ENCODE measurements at places on chromosomes 11 and 22. TPM values are rescaled to one million over a fixed set of nuclear protein-coding genes. Genes with fewer than 3 reads are reported as not detected.

The ALDH3B1 gene
- total RNA-seq: 0.61 TPM

The PARVA gene
- 17.7 TPM for total RNA-seq

The CDC42EP1 gene
- total RNA-seq: 54.1 TPM

The OR51I1 gene
- not detected for total RNA-seq

The OR10A2 gene
- not detected for total RNA-seq

The NCR3LG1 gene
- total RNA-seq: 5.5 TPM

The OR8D1 gene
- total RNA-seq: not detected

The SYCE3 gene
- total RNA-seq: not detected

The P4HA3 gene
- total RNA-seq: 1.1 TPM

The NCAM1 gene
- total RNA-seq: not detected

The FOLR1 gene
- total RNA-seq: not detected

The PNPLA5 gene
- not detected for total RNA-seq

The PHETA2 gene
- 6.3 TPM for total RNA-seq

The BTG4 gene
- total RNA-seq: not detected

The CACNA1I gene
- under 0.01 TPM for total RNA-seq

The GRAP2 gene
- not detected for total RNA-seq

The POU2AF2 gene
- not detected for total RNA-seq

The TRIM29 gene
- 178 TPM for total RNA-seq

The USP2 gene
- 0.84 TPM for total RNA-seq

The PHLDA2 gene
- 70.2 TPM for total RNA-seq

The EHF gene
- 29.1 TPM for total RNA-seq

The SLC22A6 gene
- total RNA-seq: not detected

The CD3G gene
- not detected for total RNA-seq

The PARVG gene
- not detected for total RNA-seq

The HMBS gene
- 22.5 TPM for total RNA-seq

The MOV10L1 gene
- not detected for total RNA-seq

The OR10A4 gene
- total RNA-seq: not detected

The HEPACAM gene
- not detected for total RNA-seq

The C22orf23 gene
- total RNA-seq: not detected

The ROBO4 gene
- 5.8 TPM for total RNA-seq

The SSTR3 gene
- total RNA-seq: not detected

The MUC6 gene
- not detected for total RNA-seq

The APOBEC3H gene
- total RNA-seq: 0.11 TPM

The TRIM51 gene
- not detected for total RNA-seq

The VSIG10L2 gene
- total RNA-seq: not detected

The AQP11 gene
- 0.11 TPM for total RNA-seq

The TST gene
- 42.4 TPM for total RNA-seq
